ENCODE measurements at places on chromosomes 5 and 9. TPM values are rescaled to one million over a fixed set of nuclear protein-coding genes. Genes with fewer than 3 reads are reported as not detected.

Gene ARSI
- 8.5 TPM for total RNA-seq

DNA sequence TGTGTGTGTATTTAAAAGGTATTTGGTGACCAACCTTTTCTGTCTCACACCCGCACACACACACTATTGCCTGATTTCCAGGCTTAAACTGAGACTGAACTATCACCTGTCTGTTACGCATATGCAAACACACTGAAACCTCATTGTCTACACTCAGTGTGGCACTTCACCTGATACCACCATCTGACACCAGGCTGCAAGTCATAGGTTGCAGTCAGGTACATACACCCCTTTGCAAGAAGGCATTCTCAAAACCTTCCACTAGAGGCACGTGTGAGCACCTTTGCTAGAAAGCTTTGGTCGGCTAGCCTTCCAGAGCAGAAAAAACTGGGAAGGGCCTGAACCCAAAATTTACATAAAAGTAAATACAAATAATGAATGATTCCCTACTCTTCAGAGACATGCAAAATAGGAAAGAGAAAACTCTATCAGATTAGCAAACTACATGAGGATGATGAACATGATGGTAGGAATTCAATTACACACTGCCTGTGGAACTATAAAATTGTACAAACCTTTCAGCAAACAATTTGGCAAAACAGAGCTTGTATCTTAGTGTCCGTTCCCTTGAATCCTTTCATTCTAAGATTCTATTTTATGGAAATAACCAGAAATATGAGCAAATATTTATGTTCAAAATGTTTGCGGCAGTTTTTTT is 5.9 kb upstream of the FOXD1 start:
- DNase-seq = peak; percentile 60

DNA sequence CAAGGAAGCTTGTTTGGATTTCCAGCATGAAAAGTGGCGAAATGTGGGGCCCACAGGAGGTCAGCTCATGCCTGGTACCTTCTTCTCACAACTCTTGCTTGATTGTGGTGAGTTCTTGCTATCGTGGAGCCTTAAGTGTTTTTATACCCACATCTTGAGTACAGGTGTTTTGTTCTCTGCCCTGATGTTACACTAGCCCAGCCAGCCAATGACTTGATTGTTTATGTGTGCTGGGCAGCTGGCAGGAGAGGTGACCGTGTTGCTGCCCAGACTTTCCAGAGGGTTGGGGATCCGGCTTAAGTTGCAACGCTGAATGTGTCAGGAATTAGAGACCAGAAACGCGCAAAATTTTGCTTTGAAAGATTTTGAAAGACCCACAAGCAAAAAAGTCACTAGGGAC is 24.0 kb upstream of the TPPP start:
- no peak for DNase-seq

DNA sequence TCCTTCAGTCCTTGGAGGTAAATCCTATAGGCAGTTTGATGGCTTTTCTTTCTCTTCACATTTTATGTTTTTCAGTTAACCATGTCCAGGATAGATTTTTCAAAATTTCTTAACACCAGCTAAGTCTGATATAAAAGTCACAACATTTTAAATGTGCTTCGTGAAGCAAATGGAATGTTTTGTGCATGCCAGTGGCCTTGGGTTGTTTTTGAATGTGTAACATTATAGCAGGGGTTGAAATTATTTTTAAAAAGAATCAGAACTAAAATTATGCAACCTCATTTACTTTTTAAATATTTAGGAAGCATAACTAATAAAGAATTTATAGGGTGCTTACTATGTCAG is 201.1 kb downstream of the ARHGEF28 start:
- DNase-seq = peak; percentile 38

Gene GAPT
- not detected for total RNA-seq

DNA sequence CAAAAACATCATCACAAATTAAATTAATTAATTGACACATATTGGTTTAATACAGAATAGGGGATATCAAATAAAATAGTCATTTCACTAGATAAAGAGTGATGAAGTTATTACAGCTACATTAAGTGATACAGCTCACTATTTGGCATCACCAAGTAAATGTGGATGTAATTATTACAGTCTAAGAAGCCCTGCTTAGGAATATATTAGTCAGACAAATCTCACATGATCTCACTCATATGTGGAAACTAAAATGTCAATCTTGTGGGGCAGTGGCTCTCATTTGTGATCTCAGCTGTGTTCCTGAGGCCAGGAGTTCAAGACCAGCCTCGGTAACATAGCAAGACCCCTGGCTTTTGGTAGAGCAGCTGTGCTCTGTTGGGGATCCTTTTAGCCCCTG is 233.4 kb upstream of the RGMB start:
- no peak for DNase-seq

Gene PCDHA5
- total RNA-seq = not detected

GRCh38 chr5:39254671-39255070 is 35.3 kb upstream of the FYB1 start:
- no peak for DNase-seq

Gene ARHGAP26
- total RNA-seq = 4.4 TPM

DNA sequence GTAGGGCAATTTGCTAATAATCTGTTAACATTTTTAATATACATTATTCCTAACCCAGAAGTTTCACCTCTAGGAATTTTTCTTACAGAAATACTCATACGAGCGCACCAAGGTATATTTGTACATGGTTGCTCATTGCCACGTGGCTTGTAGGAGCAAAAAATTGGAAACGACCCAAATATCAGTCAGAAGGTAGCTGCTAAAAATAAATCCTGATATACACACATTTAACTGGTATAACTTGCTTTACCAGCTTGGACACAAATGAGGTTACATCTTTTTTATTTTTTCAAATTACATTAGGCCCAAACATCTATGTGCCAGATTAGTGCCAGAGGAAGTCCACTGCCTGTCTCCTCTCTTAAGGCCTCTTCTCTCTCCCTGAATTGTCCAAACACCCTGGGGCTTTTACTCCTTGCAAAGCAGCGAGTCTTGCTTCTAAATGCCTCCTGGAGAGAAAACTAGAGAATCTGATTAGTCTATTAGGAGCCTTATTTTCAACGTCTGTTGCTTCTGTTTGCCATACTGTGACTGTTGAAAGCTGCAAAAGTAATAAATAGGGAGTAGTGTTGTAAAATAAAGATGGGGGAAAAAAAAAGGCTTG is 92.0 kb upstream of the SSBP2 start:
- DNase-seq = no peak

- DNase-seq = no peak
Measured at GRCh38 chr5:111310711-111311620, 86.8 kb downstream of the CAMK4 start.

DNA sequence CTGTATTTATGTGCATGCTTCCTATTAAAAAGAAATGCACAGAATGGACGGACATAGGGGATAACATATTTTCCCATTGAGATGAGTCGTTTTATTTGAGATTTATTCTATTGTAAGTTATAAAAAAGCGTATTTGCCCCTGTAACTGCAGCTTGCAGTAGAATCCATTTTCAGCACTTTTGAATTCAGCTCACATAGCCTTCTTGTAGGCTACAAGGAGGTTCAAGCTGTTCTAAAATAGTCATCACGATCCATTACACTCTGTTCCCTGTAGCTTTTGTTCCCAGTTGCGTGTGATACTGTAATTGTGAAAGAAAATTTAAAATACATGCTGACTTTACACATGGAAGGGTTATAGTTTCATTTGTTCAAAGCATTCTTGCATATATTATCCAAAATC is 40.9 kb upstream of the POC5 start:
- DNase-seq = no peak

Gene IL4
- not detected for total RNA-seq

GRCh38 chr5:123554601-123555000 is 42.6 kb downstream of the CSNK1G3 start:
- no peak for DNase-seq

Gene STPG3
- not detected for total RNA-seq

DNA sequence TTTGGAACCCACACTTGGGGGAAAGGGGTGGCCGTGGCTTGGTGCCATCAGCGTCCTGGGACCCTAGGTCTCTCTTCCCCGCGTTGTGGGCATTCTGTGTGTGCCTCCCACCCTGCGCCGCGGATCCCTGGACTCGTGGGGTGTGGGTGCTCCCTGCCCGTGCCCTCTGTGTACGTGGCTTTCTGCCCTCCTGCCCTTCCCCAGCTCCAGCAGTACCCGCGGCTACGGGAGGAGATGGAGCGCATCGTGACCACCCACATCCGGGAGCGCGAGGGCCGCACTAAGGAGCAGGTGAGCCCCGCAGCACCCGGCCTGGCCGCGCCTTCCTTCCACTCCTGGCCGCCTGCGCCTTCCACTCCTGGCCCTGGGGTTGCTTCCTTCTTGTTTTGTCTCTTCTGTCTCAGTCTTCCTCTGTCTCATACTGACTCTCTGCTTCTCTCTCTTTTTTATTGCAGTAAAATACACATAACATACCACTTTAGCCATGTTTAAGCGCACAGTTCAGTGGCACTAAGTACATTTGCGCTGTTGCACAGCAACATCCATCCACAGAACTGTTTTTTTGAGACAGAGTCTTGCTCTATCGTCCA is 30.7 kb downstream of the DNM1 start:
- DNase-seq = no peak

GRCh38 chr5:16546732-16547131 is 70.1 kb downstream of the RETREG1 start:
- DNase-seq = no peak

Gene CCDC192
- total RNA-seq = not detected

DNA sequence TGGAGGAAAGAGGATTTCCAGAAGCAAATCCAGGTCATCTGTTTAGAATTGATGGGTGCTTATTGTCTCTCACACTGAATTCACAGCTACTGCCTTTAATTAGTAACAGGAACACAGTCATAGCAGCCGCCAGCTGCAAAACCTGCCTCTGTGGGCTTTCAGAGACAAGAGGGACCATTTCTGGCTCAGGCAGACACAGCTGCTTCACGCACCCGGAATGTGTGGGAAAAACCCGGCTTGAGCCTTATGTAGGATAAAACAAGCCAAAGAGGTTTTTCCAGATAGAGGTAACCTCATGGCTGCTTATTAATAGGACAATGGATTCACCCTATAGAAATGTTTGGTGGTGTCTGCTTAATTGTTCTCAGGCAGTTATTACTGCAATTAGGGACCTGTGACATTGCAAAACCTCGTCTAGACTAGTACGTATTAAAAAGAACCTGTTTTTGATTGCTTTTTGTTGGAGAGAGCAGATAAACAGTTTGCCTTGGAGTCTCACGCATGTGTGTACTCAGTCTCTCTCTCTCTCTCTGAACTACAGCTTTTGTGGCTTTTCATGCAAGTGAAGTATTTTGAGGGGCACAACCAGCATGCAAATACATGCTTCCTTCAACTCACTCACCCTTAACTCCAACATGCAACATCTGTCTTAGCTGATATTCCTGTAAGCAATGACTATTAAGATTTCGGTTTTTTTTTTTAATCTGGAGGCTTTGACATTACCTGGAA is 302.7 kb downstream of the PLK2 start:
- DNase-seq = peak; percentile 82

- DNase-seq = no peak
Measured at GRCh38 chr5:157454273-157454672, 5.7 kb upstream of the NIPAL4 start.

- peak; percentile 28 for DNase-seq
Measured at GRCh38 chr5:15383469-15383868, 116.5 kb upstream of the FBXL7 start.

DNA sequence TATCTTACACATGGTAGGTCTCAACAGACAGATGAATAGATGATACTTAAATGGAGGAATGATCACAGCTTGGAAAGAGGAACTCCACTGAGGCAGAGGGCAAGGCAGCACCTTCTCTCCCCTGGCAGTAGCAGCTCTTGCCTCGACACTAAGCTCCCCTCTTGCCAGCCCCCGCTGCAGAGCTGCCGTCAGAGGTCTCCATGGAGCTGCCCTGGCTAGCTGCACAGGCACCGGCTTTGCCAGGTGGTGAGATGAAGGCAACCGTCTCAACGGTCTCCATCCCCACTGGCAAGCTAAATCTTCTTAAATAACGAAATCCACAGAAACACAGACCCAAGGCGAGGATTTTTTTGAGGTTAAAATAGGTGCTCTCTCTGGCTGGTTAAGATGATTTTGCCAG is 81.2 kb downstream of the CRB2 start:
- no peak for DNase-seq

Gene PCSK1
- not detected for total RNA-seq

Gene CCL27
- not detected for total RNA-seq

- DNase-seq = no peak
Measured at GRCh38 chr9:125632321-125633115, 74.5 kb downstream of the MAPKAP1 start.

Gene THOC3
- total RNA-seq = 14.4 TPM

GRCh38 chr9:94908583-94909249 is 182.2 kb downstream of the AOPEP start:
- peak; percentile 63 for DNase-seq

Gene KCNIP1
- total RNA-seq = not detected

- no peak for DNase-seq
Measured at GRCh38 chr5:62287237-62287636, 18.8 kb upstream of the KIF2A start.

Measured in fibroblast of lung (primary cell).